Stimulated activated CD4-positive, alpha-beta T cell treated with anti-CD3 and anti-CD28 coated beads, Interleukin-2, amount 100 ng/mL, for 4 hours (primary cell): ENCODE measurements at places on chromosomes 11 and 22.

DNA sequence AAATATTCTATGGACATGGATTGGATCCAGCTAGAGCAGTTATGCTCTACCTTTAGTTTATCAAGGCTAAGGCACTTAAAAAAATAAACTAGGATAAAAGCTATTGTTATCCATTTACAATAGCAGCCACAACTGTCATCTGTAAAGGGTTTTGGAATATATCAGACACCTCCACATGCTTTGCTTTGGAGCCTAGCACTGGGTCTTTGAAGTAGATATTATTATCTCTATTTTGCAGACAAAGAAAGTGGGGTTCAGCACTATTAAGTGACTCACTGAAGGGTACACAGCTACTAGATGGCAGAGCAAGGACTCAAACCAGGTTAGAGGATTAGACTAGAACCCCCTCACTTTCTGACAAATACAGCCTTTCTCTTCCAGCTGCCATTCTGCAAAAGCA is 82.0 kb downstream of the KCNJ1 start:
- DNase-seq: no peak

DNA sequence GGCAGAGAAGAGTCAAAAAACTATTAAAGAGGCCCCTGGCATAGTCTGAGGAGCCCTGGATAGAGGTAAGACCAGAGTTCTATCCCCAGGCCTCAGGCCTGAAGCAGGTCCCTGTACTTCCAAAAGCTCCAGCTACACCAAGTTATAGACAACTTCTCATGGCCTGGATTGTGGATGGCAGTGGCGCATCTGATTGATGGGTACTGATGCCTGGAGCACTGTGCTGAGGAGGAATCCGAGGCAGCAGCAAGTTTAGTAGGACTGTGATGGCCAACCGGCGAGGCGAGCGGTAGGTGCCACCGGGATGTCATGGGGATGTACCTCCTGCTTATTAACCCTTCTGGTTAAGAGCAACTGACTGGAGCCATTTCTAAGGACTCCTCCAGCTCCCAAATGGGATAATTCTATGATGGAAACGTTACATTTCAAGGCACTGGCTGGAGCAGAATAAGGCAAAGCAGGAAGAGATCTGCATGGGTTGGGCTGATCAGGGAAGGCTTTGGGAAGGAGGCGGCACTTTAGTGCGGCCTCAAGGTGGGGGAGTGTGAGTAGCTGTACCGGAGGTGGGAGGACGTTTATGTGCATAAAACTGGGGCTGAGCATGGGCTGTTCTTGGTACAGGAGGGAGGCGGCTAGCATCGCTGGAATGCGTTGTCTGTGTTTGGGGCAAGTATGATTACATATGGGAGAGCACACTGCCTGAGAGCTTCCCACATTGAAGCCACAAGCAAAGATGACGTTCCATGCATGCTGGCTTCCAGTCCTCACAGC is 24.2 kb upstream of the JAM3 start:
- DNase-seq: no peak

- no peak for DNase-seq
These were observed 8.9 kb upstream of the PTPRJ start for GRCh38 chr11:47971501-47971900.

GRCh38 chr22:48138427-48138826 is 1376.0 kb downstream of the TBC1D22A start:
- DNase-seq: no peak

- DNase-seq: no peak
These were observed 12.1 kb downstream of the CPT1A start for GRCh38 chr11:68829581-68829980.

DNA sequence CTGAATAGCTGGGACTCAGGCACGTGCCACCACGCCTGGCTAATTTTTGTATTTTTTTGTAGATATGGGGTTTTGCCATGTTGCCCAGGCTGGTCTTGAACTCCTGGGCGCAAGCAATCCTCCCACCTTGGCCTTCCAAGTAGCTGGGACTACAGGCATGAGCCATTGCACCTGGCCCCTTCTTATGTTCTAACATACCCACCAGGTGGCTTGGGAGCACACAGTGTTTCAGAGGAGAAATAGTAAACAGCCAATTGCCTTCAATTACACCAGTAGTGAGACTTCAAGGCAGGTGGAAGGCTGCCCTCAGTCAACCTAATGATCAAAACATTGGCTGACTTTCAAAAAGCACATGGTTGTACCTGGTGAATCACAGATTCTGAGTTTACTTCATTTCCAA is 167.2 kb downstream of the SWAP70 start:
- DNase-seq: no peak

DNA sequence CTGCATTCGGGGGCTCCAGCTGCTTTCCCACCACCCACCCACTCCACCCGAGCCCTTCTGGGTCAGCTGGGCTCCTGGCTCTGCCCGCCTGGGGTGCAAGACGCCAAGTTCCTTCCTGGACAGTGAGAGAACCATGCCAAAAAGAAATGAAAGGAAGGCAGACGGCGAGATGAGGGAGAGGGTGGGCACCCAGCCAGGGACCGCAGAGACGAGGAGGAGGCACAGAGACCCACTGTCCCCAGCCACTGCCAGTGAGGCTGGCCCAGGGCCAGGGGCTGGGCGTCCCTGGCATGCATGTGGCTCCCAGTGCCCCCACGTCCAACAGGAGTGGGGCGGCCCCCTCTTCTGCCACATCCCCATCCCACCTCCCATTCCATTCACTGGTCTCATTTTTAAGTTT is 10.8 kb upstream of the CD81 start:
- no peak for DNase-seq

- DNase-seq: no peak
These were observed 150.0 kb downstream of the OPCML start for GRCh38 chr11:133382131-133382812.

DNA sequence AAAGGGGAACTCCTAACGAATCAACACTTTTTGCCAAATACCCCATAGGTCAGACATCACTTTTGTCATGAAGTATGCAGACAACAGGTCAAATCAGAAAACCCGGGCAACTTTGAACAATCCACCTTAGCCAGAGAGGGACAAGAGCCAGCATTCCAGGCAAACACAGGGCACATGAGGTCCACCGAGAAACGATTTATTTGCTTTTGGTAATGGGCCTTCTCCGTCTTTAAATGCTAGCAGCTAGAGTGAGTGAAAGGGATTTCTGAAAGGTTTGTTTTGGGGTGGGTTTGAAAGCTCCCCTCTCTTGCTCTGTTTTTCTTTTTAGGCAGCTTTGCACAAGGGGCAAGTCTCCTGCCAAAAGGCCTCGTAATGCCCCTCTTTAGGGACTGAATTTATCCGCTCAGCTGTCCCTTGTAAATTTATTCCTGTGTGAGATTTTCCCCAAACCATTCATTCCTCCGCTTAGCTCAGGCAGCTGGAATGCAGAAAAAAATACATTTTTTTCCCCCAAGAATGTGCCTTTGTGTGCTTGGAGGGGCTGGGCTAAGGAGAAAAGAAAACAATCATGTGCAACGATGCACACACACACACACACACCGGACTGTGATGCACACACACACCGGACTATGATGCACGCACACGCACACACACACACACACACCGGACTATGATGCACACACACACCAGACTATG is 196.9 kb downstream of the SNX19 start:
- DNase-seq: no peak

DNA sequence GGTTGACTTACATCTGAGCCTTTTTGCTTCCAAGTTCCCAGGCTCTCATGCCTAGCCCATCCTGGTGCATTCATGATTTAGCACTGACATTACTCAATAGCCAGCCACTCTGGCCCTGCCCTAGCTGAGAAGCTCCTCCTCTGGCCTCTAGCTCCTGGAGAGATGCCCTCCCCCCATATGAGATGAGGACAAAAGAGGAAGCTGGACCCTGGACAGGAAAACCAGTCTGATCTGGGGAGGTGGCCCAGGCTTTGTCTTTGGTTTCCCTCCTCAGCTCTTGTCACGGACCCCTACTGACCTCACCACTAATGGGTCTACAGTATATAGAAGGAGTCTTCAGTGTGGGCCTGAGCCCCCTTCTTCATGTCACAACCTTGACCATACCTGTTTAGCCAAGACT is 3.0 kb downstream of the RHOG start:
- DNase-seq: no peak

DNA sequence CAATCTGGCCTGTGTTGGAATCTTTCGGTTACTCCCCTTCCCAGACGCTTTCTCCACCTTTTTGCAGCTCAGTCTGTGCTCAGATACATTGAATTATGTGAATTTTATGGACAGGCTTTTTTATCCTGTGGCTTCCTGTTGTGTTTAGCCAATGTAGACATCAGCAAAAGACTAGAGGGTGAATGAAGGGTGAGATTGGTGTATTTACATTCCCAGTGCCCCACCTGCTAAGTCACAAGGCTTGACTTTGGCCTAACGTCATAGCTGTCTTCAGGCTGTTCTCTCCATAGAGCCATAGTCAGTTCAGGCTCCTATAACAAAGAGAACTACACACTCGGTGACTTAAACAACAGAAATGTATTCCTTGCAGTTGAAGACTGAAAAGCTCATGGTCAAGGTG is 97.5 kb upstream of the FSHB start:
- no peak for DNase-seq

DNA sequence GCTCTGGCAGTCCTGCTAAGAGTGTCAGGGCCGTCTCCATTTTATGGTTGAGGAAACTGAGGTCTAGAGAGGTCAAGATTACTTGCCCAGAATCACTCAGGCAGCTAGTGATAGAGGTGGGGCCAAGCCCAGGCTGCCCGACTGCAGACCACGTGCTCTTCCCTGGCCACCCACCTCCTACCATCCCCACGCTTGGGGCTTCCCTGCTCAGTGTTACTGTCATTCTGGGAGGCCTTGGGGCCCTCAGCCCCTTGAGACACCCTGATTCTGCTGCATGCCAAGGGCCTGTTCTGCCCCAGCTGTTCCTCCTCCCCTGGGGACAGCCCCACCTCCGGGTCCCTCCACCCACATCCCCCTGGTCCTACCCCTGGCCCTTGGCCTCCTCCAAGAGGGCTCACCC is 17.2 kb upstream of the TAB1 start:
- DNase-seq: no peak

DNA sequence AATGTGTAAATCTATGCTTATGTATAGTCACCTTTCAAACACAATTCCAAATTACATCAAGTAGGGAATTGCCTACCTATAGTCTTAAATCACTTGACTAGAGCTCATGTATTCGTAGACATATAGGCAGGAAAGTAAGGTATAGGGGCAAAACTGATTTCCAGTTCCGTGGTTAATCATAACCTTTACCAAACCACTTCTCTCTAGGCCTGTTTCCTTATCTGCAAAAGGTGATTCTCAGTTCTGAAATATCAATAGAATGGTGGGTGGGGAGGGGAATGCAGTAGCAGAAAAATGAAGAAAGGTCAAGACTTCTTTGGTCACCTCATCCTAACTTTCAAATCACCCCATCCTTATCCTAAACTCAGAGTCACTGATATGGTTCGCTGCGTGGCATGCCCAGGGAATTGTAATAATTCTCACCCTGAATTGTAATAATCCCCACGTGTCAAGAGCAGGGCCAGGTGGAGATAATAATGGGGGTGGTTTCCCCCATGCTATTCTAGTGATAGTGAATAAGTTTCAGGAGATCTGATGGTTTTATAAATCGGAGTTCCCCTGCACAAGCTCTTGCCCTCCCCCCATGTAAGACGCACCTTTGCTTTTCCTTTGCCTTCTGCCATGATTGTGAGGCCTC is 1.9 kb upstream of the ANO5 start:
- DNase-seq: no peak

DNA sequence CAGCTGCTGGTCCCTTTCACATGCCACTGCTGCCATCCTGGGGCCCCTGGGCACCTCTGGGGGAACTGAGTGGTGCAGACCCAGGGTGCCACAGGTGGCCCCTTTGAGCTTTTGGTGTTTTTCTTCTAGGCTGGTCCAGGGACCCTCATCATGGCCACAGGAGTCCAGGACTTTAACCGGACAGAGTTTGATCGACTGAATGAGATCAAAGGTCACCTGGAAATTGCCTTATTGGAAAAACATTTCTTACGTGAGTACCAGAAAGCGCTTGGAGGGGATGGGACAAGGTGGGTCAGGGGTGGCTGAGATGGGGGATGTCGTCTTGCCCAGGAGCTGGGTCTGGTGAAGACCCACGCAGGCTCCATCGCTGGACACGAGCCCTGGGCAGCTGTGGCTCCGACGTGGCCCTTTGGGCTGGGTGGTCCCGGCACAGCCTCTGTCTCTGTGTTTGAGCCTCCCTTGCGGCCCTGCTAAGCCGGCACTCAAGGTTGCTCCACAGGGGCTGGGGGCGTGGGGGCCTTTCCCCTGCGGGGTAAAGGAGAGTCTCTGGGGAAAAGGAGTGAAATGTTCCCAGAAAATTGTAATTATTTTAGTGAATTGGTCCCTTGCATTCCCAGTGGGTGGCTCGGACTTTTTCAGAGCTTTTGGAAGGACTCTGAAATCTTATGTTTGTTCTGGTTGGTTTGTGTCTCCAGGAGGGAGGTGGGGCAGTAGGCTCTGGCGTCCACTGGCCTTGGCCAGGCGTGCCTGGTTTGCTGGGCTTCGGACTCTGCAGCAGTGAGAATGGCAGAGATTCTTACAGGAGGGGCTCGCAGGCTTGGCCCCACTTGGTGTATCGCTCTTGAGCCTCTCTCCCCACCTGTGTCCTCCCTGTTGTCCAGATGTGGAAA is 17.8 kb downstream of the GRAMD4 start:
- DNase-seq: no peak

GRCh38 chr11:100469835-100470234 is 217.3 kb upstream of the ARHGAP42 start:
- DNase-seq: no peak

- DNase-seq: no peak
These were observed 50.5 kb downstream of the SCUBE1 start for GRCh38 chr22:43292630-43293018.

- DNase-seq: no peak
These were observed 17.9 kb downstream of the TCP11L1 start for GRCh38 chr11:33057284-33057683.

DNA sequence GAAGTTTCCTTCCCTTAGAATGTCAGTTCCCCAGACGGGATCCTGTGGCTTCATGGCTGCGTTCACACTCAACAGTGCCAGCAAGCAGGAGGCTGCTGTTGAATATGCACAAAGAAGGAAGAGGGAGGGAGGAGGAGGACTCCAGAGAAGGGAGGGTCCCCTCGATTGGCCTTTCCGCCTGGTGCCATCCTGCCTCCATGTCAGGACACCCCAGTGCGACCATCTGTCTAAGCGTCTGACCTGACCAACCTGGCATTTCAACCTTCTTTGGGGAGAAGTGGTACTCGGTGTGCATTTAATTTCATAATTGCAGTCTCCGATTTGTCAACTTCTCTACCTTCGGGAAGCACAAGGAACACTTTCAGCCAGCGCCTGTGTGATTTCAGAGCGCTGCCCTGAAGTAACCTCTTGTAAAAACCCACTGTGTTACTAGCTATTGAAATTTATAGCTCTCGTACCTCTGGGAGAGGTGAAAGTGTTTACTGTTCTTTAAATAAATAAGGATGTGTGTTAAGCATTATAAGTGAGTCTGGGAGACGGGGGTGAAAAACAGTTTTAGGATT is 1491.9 kb downstream of the TBC1D22A start:
- no peak for DNase-seq
